ENCODE measurements at places on chromosomes 5 and 9.

DNA sequence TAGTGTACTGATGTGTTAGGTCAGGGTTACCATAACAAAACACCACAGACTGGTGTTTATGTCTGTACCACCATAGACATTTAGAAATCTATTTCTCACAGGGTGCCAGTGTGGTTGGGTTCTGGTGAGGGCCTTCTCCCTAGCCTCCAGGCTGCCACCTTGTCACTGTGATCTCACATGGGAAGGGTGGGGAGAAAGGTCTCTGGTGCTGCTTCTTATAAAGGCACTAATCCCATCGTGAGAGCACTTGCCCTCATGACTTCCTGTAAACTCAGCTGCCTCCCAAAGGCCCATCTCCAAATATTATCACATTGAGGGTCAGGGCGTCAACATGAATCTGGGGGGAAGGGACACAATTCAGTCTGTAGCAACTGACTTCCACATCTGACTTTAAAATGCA, 49.8 kb downstream of the PIK3R1 start:
- no peak for DNase-seq

DNA sequence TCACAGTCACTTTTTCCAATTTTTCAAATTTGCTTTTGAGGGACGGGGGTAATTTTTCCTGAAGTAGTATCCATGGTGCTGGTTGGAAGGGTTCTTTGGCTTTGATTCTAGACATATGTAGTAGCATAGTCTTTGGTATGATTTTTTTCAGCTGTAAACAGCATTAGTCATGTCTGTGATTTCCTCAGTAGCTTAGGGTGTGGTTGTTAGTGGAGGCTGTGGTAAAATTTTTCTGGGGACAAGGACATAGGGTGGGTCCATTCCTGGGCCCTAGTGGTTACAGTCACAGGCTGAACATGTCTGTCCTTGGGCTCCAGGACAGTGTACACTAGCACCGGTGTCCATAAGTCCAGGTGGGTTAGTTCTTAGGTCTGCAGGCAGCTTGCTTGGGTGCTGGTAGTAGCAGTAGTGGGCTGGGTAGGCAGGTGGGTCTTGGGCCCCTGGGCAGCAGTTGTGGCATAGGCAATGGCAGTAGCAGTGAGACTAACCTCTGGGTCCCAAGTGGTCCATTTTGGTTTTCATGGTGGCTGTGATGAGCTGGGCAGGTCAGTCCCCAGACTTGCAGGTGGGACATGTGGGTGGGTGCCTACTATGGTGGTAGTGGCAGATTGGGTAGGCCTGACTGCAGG, 100.0 kb upstream of the CXCL14 start:
- DNase-seq: no peak

GRCh38 chr9:89612566-89613278, 7.9 kb downstream of the GADD45G start:
- no peak for DNase-seq

DNA sequence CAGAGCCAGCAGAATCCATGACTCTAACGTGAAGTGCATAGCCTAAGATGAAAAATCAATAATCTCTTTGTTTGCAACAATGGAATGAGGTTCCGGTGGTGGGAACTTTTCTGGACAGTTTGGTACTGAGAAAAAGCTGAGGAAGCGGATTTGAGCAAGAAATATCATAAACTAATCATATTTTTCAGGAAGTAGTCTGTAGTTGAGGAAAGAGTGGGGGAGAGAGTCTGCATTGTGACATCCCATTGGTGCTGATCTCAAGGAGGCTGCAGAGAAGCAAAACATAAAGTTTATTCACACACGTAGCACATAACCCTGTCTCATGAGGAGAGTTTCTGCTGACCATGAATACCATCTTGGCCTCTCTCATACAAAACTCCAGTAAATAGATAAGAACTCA, 15.8 kb upstream of the FCHO2 start:
- DNase-seq: no peak

- peak; percentile 26 for DNase-seq
These were observed 2.2 kb upstream of the ELL2 start for GRCh38 chr5:95963650-95964410.

DNA sequence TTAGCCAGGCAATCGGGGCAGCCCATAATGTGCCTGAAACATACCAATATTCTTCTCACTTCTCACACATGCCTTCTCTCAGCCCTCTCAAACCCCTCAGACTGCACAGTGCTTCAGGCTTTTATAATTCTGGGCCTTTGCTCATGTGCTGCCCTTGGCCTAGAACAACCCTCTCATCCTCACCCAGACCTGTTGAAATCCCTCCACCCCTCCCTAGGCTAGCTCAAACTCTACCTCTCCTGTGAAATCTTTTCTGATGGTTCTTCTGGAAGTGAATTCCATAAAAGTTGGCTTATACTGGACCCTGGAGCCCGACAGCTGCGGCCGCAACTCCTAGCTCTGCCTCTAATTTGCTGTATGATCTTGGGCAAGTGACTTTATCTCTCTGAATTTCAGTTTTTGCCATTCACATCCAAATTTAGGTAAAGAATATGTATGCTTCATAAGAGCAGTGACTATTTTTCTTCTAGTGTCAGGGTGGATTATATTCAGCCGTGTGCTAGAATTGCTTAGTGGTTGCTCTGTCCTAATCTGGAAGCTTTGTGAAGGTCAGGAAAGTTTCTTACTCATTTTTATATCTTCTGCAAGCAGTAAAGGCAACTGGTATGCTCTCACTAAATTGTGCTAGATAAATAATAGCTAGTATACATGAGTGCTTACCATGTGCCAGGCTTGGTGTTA, 221.4 kb downstream of the MAPKAP1 start:
- DNase-seq: no peak

DNA sequence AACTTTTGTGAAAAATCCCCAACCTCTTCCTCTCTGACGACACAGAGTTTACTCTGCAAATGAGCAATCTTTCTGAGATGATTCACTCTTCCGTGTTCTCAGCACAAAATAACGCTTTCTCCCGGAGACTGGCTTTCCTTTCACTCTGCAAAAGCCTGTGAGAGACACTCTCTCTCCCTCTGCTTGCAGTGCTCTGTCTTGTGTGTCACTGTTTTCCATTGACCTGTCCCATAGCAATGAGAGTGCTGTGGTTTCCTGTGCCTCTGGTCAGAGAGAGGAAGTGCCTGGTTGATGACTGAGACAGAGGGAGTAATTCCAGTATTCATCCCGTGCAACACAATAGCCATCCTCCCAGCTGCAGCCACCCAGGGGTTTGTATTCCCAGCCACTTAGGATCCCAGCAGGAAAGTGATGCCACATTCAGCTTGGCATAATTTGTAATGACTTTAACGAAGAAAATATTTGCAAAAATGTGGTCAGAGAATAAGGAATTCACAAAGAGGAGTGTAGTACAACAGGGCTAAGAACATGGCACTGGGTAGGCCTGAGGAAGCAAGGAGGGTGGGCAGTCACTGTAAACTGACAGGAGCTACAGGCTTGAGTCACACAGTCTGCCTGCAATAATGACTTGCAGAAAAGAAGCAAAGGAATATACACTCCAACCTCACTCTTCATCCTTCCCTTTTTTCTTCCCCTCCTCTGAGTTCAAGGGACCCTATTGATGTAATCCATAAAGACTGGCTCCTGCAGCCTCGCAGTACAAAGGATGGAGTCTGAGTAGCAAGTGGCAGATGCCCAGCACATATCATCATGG, 463.5 kb upstream of the RGMB start:
- DNase-seq: no peak

GRCh38 chr5:77449981-77450380, 42.1 kb downstream of the WDR41 start:
- DNase-seq: no peak

GRCh38 chr9:26656003-26656870, 236.4 kb downstream of the CAAP1 start:
- no peak for DNase-seq

DNA sequence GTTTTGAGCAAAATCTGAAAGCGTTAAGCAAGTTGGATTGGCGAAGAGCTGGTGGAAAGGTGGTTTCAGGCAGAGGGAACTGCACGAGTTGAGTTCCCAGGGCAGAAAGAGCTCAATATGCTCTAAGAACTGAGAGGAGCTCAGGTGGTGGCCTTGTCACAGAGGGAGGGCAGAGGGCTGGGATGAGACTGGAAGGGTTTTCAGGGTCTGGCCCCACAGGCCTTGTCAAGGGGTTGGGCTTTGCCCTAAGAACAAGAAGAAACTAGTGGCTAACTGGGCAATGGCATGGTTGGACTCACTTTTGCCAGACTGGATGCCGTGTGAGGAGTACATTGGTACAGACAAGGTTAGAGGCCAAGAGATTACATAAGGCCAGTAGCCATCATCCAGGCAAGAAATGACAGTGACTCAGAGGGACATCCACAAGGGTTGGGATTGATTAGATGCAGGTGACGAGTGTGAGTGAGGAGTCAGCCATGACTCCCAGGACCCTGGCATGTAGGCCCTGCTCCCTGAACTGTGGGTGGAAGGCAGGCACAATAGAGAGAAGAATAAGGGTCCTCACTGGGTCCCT, 75.1 kb upstream of the SMIM23 start:
- DNase-seq: no peak

DNA sequence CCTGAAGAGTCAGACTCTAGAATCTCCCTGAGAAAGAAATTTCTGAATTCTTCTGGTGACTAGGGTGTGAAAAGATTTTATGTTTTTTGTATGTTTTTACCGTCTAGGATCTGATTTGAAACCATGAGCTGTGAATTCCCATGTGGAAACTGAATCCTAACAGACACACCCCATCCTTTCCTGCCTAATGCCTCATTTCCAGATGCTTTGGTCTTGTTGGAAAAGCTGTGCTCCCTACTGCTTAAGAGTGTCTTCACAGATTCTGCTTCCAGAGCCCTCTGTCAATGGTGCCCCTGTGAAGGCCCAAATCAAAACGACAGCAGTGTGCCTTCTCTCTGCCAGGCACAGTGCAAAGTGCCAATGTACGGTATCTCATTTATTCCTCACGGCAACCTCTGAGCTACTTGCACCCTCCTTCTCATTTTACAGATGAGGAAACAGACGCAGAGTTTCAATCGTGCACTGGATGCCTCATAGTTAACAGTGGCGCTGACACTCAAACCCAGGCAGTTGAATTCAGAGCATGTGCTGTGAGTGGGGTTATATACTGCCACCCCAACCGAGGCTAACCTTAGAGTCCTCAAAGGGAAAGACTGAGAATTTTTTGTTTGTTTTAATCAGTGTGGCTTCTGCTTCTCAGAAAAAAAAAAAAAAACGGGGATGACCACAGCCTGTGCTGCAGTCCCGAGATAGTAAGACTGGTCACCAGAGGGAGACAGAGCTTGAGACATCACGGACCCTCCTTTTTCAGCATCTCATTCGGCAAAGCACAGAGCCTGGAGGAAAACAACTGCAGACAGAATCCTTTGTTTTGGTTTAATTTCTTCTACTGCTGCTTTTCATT, 188.4 kb downstream of the SNCAIP start:
- no peak for DNase-seq

DNA sequence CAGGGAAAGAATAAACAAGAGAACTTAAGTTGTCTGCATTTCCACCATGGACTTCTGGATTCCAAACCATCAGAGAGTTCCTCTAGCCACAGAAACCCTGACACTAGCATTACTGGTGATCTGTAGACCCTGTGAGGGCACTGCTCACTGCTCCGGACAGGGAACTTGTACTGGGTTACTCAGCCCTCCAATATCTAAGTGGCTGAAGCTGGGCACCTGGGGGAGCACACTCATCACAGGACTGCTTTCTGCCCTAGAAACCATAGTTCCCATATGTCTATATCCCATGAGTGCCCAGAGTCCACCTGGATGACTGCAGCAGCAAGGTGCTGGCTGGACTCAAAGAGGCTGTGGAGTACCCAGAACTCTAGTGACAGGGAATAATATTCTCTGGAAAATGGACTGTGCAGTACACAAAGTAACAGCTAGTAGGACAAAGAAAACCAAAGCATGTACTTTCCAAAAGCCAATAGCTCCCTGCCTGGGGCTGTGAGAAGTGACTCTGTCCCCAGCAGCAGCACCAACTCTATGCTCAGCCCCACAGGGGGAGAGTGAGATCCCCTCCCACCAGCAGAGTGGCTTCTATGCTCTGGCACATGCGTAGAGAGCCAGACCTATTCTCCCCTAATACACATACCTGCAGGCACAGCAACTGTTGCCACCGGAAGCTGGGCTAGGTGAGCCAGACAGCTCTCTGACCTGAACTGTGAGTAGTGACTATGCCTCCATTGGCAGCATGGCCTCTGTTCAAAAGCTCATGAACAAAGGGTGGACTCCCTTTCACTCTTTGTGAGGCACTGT, 472.9 kb upstream of the FTMT start:
- no peak for DNase-seq

DNA sequence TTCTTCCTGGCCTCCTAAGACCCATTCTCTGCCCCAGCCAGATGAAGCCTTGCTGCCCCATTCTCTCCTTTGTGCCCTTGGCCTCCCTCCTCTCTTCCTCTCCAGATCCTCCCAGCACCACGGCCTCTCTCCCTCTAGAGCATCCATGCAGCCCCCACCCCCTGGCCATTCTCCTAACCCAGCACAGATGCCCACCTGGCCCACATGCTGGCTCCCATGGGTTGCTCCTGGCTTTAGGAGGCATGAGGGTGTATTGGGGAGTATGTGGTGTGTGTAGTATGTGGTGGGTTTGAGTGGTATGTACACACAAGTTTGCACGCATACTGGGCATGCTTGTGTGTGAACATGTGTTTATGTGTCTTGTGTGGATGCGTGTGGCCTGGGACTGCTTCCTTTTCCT, 47.1 kb downstream of the FOXI1 start:
- no peak for DNase-seq

- no peak for DNase-seq
These were observed 58.2 kb upstream of the PRR16 start for GRCh38 chr5:120405923-120406322.

DNA sequence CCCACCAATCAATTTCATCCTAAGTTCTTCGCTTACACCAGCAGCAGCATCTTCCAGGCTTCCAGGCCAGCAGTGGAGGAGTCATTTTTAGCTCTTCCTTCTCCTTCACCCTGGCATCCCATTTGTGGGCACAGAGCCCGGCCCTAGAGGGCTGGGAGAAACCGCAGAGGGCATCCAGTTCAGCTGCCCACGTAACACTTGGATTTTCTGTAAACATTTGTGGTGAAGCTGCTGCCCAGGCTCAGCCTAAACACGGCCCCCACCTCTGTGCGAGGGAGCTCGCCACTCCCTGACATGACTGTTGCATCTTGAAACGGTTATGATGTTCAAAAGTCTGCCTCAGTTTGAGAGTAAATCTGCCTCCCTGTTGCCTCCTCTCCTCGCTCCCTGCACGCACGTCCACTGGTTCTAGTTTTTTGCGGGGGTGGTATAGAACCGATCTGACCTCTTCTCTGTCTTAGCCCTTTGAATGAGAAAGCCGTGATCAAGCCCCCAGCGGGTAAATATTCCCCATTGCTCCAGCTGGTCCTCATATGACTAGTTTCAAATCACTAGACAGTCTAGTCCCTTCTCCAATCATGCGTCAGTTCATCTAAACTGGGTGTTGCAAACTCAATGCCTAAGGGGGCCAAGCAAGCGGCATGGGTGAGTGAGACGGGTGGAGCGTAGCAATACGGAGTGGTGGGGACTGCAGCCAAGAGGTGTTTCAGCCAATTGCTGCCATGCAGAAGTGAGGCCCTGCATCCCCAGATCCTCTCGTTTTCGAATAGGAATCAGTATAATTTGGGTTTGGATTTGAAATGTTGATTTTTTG, 34.9 kb upstream of the N4BP3 start:
- no peak for DNase-seq

- DNase-seq: no peak
These were observed 847.3 kb downstream of the MAT2B start for GRCh38 chr5:164352695-164353094.

GRCh38 chr5:170008376-170008775, 28.1 kb upstream of the INSYN2B start:
- no peak for DNase-seq

Measured in stimulated activated CD4-positive, alpha-beta T cell treated with anti-CD3 and anti-CD28 coated beads, Interleukin-12 subunit alpha, Interleukin-12 subunit beta, amount 100 ng/mL, for 48 hours (primary cell).